Urinary bladder (tissue), 4 donors: ENCODE measurements at places on chromosomes 4 and X. TPM values are rescaled to one million over a fixed set of nuclear protein-coding genes. Genes with fewer than 3 reads are reported as not detected.

The PRIMPOL gene
- 51.3 TPM for total RNA-seq

GRCh38 chr4:3307891-3308575 lies 15.2 kb downstream of the RGS12 start:
- no peak for DNase-seq

The LEF1 gene
- 9.5 TPM for total RNA-seq

The PLXNB3 gene
- 5.9 TPM for total RNA-seq

- no peak for DNase-seq
Observed at GRCh38 chr4:121360495-121360894, 20.3 kb downstream of the QRFPR start.

DNA sequence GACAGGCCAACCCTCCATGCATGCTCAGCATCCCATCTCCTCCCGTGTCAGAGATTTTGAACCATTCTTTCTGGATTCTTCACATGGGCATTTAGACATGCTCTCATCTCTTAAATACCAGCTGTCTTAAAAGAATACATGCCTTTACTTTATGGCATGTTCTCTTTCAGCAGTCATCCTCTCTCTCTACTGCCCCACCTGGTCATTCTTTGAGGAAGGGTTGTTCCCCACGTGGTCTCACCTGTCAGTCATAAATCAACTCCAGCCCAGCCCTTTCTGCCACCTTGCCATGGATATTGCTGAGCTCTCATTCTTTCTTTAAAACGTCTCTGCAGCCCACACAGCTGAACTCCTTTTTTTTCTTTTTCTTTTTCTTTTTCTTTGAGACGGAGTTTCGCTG lies 111.3 kb downstream of the ARHGAP10 start:
- DNase-seq = no peak

GRCh38 chr4:106585915-106586349 lies 217.4 kb upstream of the GIMD1 start:
- DNase-seq = no peak

DNA sequence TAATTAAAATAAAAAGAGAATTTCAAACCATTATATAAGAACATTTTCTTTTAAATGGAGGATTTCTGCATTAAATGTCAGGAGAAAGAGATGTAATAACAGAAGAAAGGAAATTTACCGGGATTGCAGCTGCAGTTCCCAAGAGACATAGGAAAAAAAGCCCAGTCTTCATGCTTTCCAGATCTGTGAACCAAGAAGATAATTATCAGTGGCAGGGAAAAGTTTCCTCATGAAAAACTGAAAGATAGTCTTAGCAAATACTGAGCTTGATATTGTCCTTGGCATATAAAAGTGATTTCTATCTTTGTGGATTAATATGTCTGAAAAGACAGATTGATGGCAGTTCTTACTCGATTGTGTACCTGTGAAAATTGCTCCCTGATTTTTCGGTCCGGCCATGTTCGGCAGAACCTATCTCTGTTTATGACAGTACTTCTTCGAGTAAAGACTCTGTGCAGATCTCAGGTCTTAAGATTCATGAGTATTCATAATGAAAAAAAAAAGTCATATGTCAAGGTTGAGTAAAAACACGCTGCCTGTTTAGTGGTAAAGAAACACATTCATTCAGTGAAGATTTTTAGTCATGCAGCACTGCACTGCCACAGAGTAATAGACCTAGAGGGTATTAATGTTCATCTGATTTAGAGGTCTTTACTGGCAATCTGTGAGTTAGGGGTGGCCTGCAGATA lies 29.6 kb downstream of the SPARCL1 start:
- no peak for DNase-seq

The DTHD1 gene
- total RNA-seq = not detected

GRCh38 chr4:149896432-149896831 lies 80.8 kb upstream of the IQCM start:
- no peak for DNase-seq

The PDZD4 gene
- total RNA-seq = 6.6 TPM

The LONRF3 gene
- 3.4 TPM for total RNA-seq

The GABRE gene
- total RNA-seq = 81.1 TPM

DNA sequence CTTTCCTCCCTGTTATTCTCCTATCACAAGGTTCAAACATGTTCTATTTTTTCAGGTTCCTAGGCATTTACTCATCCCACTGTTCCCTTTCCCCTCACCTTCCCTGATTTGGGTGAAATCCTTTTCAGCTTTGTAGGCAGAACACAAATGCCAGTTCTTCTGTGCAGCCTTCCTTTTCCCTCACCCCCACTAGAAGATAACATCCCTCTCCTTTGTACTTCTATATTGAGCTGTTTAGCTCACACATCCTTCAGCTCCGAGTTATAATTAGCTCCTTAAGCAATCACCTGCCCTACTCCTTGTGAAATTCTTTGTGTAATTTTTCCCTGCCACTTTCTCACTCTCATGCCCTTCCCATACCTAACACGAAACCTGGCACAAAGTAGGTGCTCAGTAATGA lies 240.9 kb downstream of the AR start:
- DNase-seq = no peak

- DNase-seq = no peak
Observed at GRCh38 chr4:77194989-77195388, 38.0 kb downstream of the CCNG2 start.

DNA sequence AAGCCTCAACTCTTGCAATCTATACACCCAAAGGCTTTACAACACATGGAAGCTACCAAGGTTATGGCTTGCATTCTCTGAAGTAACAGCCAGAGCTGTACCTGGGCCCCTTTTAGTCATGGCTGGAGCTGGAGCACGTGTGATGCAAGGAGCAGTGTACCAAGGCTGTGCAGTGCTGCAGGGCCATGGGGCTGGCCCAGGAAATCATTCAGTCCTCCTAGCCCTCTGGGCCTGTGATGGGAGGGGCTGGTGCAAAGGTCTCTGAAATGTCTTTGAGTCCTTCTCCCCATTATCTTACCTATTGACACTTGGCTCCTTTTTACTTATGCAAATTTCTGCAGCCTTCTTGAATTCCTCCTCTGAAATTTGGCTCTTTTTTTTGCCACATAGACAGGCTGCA lies 500.1 kb upstream of the FAM47C start:
- DNase-seq = no peak

GRCh38 chr4:94621491-94622080 lies 136.2 kb upstream of the BMPR1B start:
- DNase-seq = no peak

DNA sequence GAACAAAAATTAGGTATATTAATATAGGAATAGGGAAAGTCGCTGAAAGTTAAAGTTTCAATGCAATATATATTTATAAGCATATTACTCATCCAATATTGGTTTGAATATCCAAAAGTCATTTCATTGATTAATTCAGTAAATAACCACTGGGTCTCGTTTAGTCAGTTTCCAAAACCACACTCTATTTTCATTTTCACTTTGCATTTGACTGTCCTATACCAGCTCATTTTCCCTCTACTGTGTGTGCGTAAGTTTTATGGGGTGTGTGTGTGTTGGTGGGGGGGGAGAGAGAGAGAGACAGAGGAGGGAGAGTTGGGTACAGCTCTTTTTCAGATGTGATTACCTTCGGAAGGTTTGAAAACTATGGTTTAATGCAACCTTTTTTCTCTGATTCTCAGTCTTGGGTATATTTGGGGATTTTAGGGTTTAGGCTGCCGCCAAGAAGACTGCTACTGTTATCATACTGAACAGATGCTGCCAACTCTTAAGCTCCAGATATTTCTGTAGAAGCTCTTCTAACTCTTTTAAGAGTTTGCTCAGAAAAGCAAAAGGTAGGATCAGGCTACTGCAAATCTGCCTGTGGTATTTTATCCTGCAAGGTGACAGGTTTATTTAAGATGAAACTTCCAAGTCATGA lies 1427.4 kb downstream of the PCDH7 start:
- no peak for DNase-seq

The HELT gene
- not detected for total RNA-seq

GRCh38 chrX:113947548-113947947 lies 636.3 kb upstream of the HTR2C start:
- DNase-seq = no peak

GRCh38 chr4:36269101-36269500 lies 12.3 kb upstream of the DTHD1 start:
- no peak for DNase-seq

DNA sequence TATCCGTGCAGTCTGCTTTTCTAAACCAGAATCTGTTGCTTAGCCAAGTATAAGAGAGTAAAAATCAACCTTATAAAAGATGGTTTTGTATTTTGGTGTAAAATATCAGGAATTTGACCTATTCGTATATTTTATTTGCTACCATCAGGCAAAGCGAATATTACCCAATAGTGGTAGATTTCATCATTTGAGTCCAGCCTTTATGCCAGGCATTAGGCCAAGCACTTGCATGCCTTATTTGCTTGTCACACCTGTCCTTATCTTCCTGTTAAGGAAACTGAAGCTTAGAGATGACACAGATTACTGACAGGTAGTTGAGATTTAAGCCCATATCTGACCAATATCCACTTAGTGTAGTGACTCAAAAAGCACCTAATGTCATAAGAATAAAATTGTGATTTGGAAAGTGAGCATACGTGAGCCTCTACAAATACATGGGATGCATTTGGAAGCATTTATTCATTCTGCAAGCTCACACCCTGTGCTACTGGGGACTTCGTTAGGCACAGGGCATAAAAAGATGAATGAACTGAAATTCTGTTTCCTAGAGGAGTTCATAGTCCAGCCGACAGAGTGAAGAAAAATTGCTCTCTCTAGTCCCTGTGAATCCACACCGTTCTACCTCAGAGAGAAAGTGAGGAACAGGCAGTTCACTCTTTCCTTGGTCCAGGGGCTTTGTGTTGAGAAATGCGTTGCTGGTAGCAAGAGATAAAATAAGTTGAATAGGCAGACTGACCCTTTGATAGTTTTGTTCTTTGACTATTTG lies 2.3 kb upstream of the RNF212 start:
- DNase-seq = no peak

The MGAT4D gene
- total RNA-seq = not detected

DNA sequence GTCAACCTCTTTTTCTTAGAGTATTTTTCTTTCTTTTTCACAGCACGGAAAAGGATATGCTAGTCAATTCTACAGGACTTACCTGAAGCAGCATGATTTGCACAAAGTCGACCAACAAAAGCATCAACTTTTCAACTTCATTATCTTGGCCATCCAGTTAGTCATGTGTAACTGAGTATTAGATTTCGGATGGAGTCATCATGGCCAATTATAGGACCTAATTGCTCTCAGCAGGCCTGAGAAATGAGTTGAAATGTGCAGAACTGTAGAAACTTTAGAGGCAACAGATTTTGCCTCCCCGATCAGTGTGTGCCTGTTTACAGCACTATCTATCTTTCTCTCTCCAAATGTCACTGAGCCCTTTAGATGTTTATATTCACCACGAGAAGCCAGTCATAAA lies 41.0 kb downstream of the PCDH10 start:
- no peak for DNase-seq

The MAGEA11 gene
- total RNA-seq = not detected

- no peak for DNase-seq
Observed at GRCh38 chr4:37068580-37068979, 176.0 kb upstream of the NWD2 start.
